Stimulated activated CD4-positive, alpha-beta T cell treated with anti-CD3 and anti-CD28 coated beads, Interleukin-15, amount 100 ng/mL, for 1 hour (primary cell): ENCODE measurements at places on chromosomes 2 and 18.

DNA sequence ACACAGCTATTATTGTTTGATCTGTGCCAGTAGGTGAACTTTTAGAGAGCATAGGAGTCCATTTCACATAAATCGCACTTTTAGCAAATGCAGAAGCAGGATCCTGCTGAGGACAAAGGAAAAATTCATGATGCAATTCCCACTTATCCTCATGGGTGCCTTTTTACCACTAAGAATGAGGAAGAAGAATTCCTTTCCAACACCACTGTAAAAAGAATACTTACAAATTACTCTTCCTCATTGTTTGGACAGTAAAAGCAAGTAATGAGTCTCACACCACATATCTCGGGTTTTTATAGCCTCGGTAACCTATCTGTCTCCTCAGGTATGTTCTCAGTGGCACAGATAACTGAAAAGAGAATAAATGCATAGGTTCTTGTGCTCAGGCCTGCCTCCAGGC lies 238.5 kb downstream of the MTX2 start:
- no peak for DNase-seq

- DNase-seq, result no peak
Measured at GRCh38 chr18:57635003-57635822, 13.6 kb upstream of the NARS1 start.

GRCh38 chr18:46893360-46893759 lies 23.9 kb downstream of the PIAS2 start:
- DNase-seq, result no peak

DNA sequence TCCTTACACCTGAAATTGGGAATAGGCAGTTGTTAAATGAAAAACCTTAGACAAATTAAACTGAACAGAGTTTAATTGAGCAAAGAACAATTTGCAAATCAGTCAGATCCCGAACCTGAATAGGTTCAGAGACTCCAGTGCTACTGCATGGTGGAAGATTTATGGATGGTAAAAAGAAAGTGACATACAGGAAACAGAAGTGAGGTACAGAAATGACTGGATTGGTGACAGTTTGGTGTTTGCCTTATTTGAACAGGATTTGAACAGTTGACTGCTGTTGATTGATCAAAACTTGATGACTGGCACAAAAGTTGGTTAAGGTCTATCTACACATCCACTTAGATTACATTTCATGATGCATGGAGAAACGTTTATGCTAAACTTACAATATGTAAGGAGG lies 248.8 kb downstream of the HNMT start:
- no peak for DNase-seq

DNA sequence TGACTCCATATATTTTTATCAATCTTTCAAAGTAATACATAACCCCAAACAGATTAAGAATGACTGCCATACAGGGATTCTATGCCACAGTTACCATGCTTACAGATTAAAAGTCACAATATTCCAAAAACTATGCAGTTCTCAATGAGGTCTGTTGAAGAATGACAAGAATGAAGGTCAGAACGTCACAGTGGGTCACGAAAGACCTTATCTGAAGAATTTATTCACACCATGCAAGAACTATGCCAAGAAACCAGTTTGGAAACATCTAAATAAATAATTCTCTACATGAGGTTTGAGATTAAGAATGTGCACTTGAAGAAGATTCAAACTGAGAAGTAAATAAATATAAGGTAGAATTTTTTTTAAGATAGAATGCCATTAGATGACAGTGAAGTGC lies 253.3 kb downstream of the EXOC6B start:
- no peak for DNase-seq

DNA sequence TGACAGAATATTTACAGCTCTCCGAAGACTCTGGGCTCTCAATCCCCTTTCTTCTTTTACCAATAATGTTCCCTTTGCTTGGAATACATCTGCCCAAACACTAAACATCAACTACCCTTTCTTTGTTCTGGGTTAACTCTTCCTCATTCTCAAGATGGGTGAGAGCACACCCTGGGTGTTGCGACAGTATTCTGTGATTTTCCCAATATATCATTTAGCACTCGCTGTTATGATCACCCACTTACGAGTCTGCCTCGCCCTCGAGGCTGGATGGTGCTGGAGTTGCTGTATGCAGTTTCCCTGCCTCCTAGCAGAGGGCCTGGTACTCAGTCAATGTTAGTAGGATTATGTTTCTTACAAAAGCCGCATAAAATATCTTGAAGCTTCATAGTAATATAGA lies 93.2 kb downstream of the SOCS6 start:
- no peak for DNase-seq
